ENCODE measurements at places on chromosomes 7 and 10. TPM values are rescaled to one million over a fixed set of nuclear protein-coding genes. Genes with fewer than 3 reads are reported as not detected.

DNA sequence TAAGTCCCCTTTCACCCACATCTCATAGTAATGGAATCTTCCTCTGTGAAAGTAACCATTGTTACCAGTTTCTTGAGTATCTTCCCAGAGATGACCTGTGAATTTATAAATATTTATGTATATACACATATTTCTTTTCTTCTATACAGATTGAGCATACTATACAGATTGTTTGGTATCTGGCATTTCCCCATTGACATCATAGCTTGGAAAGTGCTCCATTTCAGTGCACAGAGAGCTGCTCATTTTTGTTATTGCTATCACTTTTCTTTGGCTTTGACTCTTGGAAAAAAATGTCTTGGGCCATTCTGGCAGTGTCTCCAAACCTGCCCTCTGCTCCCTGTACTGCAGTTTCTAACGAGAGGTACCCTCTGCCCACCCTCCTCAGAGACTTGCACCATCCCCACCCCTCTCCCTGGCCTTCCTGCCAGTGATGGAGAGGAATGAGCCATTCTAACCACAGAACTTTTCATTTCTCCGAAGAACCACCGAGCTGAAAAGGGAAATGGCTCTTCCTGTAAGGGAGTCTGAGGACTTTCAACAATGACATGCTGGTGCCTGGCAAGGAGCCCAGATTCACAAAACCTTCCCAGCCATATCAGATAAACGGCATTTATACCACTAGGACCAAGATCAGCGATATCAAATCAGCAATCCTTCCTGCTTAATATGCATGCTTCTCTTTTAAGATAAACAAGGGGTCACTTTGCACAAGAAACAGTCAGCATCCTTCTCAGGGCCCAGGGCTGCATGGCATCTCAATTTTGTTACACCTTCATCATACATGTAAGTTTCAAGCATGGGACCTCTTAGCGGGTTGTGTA, 19.7 kb upstream of the CCSER2 start:
- peak; percentile 55 for DNase-seq

DNA sequence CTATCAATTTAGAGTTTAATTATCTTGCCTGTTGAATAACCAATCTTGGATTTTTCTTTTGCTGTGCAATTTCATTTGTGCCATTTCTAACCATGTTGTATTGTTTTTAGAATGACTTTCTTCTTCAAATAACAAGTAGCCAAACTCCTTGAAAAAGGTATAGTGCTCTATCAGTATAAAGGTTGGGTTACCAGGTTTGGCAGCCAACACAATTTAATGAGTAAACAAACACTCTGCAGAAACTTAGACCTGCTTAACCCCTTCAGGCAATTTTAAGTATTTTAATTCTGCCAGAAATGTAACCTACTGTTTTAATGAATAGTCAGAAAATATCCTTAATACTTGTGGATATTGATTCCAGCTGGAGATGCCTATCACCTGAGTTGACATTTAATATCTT, 299.8 kb downstream of the ARL4A start:
- DNase-seq, result no peak

DNA sequence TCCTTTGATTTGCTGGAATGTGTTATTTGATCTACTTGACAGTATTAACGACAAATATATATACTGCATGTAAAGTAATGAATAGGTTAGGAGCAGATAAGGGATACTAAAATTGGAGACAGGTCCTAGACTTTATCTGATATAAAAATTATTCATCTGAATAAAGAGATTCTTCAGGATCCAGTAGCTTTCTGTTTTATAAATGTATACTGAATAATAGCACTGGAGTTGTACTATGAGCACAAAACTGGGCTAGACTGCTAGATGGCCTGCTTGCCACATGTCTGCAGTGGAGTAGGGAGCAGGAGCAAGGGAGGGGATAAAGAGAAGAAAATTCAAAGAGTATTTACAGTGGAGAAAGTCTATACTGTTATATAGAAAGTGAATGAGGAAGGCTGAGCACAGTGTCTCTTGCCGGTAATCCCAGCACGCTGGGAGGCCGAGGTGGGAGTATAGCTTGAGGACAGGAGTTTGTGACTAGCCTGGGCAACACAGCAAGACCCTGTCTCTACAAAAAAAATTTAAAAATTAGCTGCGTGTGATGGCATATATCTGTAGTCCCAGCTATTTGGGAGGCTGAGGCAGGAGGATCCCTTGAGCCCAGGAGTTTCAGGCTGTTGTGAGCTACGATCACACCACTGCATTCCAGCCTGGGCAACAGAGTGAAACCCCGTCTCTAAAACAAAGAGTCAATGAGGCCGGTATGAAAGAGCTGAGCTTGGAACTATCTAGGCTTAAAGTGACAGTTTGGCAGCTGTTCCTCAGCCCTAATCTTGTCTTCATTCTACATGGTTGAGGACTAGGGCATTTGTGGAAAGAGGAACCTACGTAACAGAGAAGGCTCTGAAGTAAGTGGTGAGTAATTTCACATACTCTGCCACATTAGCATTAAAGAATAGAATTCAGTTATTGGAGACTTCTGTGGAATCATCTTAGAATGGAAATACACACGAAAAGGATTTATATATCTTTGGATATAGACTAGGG, 41.8 kb downstream of the CD36 start:
- no peak for DNase-seq

GRCh38 chr7:76409537-76409936, at the start of gene SSC4D:
Gene SSC4D (minus strand): TSS chr7:76409697. CDS start chr7:76404439, 5,258 bp downstream.
- no peak for DNase-seq

DNA sequence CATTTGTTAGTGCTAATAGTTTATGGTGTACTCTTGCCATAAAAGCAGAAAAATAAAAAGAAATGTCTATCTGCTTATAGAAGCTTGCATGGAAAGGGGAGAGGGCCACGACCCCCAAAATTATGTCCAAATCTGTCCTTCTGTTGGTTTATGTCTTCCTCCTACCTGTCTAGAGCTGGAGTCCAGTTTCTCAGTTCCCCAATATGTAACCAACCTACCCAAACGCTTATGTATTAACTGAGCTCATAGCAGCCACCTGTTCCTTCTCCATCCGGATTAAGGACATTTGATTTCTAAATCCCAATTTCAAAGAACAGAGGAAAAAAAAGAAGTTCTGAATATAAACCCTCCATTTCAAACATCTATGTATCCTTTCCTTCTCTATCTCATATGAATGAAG, 30.3 kb upstream of the TPK1 start:
- DNase-seq, result no peak

DNA sequence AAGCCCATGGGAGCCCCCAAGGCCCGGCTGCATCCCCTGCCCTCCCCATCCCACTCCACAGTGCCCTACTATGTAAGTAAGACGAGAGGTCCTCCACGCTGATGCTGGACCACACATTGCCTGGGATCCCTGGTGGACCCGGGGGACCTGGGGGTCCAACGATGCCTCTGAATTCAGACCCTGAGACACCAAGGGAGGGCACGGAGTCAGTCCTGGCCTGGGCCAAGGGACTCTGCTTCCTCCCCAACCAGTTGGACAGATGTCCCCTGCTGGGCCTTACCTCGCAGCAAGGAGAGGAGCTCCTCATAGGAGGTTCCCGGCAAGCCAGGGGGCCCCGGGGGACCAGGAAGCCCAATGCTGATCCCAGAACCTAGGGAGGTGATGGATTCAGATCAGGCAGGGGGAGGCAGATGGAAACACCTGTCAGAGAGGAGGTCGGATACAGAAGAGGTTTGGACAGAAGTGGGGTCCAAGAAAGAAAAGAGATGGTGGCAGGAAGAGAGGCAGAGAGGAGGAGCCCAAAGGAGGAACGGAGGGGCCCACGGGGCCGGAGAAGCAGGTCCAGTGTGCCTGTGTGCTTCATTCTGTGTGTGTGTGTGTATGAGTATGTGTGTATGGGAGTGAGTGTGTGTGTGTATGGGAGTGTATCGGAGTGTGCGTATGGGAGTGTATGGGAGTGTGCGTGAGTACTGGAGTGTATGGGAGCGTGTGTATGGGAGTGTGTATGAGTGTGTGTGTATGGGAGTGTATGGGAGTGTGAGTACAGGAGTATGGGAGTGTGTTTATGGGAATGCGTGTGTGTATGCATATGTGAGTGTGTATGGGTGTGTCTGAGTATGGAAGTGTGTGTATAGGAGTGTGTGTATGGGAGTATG, 50.2 kb downstream of the COL17A1 start:
- DNase-seq, result no peak

DNA sequence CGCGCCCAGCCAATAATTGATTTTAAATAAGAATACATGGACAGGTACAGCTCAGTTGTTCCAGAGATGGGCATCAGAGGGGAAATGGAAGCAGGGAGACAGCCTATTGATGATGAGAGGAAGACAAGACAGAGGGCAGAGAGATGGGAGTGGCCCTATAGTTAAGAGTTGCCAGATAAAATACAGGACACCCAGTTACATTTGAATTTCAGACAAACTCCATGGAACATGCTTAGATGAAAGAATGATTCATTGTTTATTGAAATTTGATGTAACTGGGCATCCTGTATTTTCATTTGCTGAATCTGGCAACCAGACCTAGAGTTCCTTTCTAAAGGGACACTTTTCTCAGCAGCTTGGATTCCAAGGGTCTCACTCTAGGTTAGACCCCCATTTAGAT, 341.1 kb downstream of the FRMD4A start:
- DNase-seq, result no peak

GRCh38 chr7:66238773-66239466, 33.8 kb downstream of the TPST1 start:
- no peak for DNase-seq

DNA sequence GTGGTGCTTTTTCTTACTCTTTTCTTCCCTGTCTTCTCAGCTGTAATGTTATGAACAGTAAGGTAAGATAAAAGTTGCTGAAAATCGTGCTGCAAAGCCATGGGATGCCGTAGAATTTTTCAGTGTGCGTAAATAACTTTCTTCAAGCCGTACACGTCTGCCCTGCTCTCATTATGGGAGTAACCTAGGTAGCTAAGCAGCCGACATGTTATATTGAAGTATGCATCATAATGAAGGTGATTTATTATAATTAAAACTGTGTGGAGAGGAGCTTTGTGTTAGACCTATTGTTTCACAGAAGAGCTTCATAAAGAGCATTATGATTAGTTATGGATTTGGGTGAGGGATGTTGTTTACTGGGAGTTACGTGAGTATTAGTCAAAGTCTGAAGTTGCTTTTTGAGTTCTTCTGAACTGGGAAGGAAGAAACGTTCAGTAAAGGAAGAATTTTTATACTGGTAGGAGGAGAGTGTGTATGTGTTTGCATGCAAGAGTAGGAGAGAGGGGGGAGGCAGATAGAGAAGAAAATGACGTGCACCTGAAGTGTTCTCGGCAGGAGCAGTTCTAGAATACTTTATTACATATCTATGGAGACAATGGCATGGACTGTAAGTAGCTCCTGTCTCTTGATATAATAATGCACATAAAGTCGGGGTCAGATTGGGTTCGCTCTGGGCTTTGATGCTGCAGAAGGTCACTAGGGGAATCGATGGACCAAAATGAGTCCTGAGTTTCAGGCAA, 56.3 kb downstream of the POU6F2 start:
- DNase-seq, result no peak

- DNase-seq, result no peak
Measured at GRCh38 chr10:31359979-31360378, 41.0 kb downstream of the ZEB1 start.

The PNLIPRP3 gene
- not detected for total RNA-seq

The EN2 gene
- total RNA-seq, result not detected

The LIPM gene
- not detected for total RNA-seq

The ZKSCAN5 gene
- total RNA-seq, result 6.2 TPM

The HECW1 gene
- 0.06 TPM for total RNA-seq

The C10orf62 gene
- not detected for total RNA-seq

Measured in lower lobe of right lung (tissue), 2 donors.